ENCODE measurements at places on chromosomes 7 and 10. TPM values are rescaled to one million over a fixed set of nuclear protein-coding genes. Genes with fewer than 3 reads are reported as not detected.

The NRCAM gene
- total RNA-seq, result 0.95 TPM

DNA sequence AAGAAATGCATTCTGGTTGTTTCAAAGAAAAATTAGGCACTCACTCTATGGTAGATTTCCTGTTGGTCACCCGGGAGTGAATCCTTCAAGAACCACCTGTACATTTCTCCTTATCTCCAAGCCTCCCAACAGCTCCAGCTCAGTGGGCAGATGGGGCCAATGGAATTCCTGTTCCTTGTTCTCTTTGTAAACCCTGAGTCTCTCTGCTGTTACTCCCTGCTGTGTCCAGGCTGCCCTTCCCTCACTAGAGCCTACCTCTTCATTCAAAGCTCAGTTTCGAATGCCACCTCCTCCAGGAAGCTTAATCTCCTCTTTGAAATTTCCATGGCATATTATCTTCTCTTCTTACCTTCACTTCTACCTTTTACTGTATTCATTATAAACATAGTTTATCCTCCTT is 3.5 kb upstream of the BMPER start:
- H3K27me3 ChIP-seq, result peaks cover 24% of the 10 kb centered on the region
- no peak overlapping the region for H3K4me3 ChIP-seq
- no peak overlapping the region for H3K27ac ChIP-seq

The TEX47 gene
- not detected for total RNA-seq

The CFAP43 gene
- not detected for total RNA-seq

The PPP1R17 gene
- not detected for total RNA-seq

DNA sequence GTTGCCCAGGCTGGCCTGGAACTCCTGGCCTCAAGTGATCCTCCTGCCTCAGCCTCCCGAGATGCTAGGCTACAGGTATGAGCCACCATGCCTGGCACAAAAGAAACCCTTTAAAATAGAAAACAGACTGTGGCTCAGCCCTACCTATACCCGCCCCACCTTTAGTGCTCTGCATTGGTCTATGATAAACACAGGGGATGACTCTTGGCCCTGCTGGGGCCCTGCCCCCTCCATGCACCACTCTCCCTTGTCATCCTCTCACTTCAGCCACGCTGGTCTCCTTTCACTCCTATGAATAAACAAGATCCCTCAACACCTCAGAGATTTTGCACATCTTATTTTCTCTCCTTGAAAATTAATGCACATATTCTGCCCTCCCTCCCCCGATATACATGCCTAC is 251.4 kb upstream of the KLF14 start:
- H3K36me3 ChIP-seq, result peaks cover 4% of the 10 kb centered on the region
- no peak overlapping the region for H3K4me3 ChIP-seq
- peaks cover 38% of the 10 kb centered on the region for H3K4me1 ChIP-seq
- H3K27ac ChIP-seq, result peak overlapping the region; percentile 73
- no peak for DNase-seq
- no peaks in the 10 kb centered on the region for H3K27me3 ChIP-seq

The GPER1 gene
- 0.25 TPM for total RNA-seq
